ENCODE measurements at places on chromosomes 4 and X.

GRCh38 chr4:1967512-1968149 lies 41.1 kb downstream of the NELFA start:
- DNase-seq: no peak

DNA sequence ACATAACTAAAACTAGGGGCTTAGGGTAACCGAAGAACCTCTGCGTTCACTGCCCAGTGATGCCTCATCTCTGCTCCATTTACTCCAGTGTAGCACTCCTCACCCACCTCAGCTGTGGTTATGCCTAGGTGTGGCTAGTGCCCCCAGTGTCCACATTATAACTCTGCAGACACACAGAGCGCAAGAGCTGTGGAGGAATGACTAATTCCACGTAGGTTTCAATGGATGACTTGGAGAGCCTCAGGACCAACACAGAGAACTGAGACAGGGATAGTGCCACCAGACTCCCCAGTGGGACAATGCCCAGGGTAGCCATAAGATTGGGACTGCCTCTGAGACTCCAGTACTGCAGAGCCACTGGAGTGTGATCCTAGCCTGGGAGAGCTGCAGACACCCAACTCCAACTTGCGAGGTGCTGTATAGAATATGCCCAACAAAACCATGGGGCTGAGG lies 542.4 kb upstream of the DIPK2B start:
- no peak for DNase-seq

GRCh38 chrX:29652484-29652883 lies 562.9 kb upstream of the MAGEB2 start:
- peak; percentile 2 for DNase-seq

DNA sequence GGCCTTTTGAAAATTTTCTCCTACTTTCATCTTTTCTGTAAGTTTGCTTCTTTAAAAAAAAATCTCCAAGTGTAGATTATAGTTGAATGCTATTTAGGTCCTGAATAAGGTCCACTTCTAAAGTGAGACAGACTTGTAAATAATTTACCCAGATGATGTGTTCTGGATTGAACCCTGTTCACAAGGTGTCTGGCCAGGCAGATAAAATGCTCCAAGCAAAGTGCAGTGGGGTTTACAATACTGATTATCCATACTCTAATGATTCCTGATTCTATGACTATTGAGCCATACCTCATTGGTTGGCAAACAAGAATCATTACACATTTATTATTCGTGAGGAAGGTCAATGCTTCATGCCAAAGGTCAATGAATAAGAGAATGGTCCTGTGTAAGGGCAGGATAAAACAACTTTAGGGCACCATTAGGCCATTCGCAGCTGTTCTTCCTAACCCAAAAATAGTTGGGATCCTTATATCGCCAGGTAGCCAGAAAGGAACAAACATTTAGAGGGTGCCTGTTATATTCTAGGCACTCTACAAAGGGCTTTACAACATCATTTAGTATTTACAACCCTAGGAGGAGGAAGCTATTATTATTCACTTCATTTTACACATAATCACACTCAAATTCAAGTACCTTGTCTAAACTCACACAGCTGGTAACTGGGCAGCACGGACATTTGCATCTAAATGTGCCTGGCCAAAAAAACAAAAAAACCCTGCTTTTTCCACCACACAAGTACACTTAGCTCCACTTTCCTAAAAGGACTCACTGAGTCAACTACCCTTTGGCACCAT lies 18.6 kb upstream of the SAT1 start:
- no peak for DNase-seq

- DNase-seq: peak; percentile 11
These were observed 1862.5 kb upstream of the TENM3 start for GRCh38 chr4:180380733-180381132.

- DNase-seq: no peak
These were observed 161.8 kb downstream of the FAM47A start for GRCh38 chrX:33970028-33970967.

All from OCI-M1 (cell line).